ENCODE measurements at places on chromosomes 12 and 14.

GRCh38 chr12:67794161-67794560 lies 145.6 kb downstream of the DYRK2 start:
- no peak for DNase-seq

DNA sequence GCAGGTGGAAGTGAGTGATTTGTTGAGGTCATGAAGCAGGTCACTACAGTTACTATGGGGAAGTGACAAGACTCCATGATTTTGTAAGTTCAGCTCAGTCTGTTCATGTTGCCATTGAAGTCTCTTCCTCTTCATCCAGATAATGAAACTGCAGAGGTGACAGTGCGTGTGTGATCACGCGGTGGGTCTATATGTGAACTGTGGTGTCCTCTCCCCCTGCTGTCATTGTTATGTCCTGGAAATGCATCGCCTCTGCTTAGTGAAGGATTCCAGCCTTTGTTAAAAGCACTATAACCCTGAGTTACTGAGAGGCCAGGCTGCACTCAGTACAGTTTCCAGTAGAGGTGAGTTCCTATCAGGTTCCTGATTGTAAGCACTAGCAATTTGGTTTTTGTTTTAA lies 216.2 kb upstream of the RMST start:
- no peak for DNase-seq

DNA sequence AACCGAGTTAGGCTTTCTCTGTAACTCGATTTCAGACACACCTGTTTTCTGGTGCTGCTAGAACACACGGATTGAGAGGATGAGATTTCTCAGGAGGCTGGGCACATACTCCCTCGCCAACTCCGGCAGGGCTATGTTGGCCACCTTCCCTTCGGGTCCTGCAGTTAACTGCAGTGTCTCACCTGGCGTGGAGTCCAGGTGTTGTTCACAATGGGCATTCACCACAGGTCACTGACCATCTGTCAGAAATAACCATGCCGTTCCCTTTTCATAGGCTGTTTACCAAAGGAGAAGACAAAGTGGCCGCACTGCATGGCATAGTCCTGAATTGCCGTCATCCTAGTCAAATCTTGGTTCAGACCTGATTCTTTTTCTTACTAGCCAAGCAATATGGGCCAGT lies 5.5 kb upstream of the KCNH3 start:
- no peak for DNase-seq

GRCh38 chr12:11787933-11788849 lies 138.7 kb downstream of the ETV6 start:
- DNase-seq, result no peak

GRCh38 chr14:23787436-23787835 lies 151.3 kb downstream of the DHRS2 start:
- no peak for DNase-seq

- peak; percentile 4 for DNase-seq
These were observed 167.4 kb upstream of the HMGA2 start for GRCh38 chr12:65656891-65657351.

- no peak for DNase-seq
These were observed 354.2 kb upstream of the ATP2B1 start for GRCh38 chr12:90062799-90063198.

DNA sequence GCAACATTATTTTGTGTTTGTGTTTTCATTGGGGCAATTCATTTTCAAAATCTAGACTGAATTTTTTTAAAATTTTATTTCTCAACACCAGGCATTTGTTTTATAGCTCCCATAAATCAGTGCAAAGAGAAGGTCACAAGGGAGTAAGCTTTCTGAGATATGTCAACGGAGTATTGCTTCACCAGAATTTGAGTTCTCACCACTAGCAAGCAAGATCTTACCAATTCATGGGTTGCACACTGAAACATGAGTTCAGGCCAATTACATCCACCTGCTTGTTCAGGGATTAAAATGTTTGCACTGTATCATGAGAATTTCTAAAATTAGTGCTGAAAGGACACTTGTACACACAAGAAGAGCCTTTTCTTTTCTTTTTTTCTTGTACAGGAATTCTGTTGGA lies 121.9 kb downstream of the CAND1 start:
- DNase-seq, result no peak

- no peak for DNase-seq
These were observed 76.6 kb upstream of the CEP83 start for GRCh38 chr12:94536040-94536965.

- no peak for DNase-seq
These were observed at the start of gene ARHGEF25 for GRCh38 chr12:57611108-57611826. ARHGEF25 (plus strand) TSS chr12:57611435; CDS start chr12:57611895, 460 bp downstream.

DNA sequence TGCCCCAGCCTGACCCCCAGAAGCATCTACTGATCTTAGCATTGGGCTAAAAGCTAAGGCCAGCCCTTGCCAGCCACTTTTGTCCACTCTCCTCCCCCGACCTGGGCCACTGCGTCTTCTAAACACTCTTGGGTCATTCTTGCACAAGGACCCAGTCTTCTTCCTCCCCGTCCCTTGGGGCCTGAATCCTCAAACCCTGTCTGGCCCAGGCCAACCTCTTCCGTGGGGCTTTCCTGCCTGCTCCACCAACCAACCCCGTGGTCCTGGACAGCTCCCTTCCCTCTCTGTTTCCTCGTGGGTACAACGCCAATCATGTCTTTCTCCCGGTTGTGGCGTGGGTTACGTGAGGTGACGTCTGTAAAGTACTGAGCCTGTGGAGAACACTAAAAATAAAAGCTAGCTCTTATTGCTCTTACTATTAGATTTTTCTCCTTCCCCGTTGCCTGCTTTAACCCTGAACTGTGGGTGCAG lies 21.5 kb downstream of the FAM222A start:
- DNase-seq, result no peak

GRCh38 chr14:65320661-65321308 lies 91.7 kb upstream of the FUT8 start:
- no peak for DNase-seq

- peak; percentile 71 for DNase-seq
These were observed 62.4 kb upstream of the BCL2L14 start for GRCh38 chr12:12008232-12008850.

DNA sequence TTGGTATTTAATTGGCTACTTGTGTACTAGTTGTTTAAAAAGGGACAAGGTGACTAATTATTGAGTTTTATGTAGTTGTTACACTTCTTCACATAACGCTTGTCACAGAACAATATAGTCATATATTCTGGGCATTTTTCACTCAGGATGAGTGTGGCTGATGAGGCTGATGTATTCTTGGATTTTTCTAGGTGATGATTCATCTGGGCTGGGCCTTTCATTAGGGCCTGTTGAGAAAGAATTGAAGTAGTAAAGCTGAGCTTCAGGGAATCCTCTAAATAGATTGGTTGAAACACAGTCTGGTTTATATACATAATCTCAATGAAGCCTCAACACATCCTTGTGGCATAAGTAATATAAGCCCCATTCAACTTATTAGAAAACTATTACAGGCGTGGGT lies 445.7 kb downstream of the DAD1 start:
- DNase-seq, result no peak

GRCh38 chr12:75526655-75527511 lies 15.5 kb upstream of the KRR1 start:
- peak; percentile 20 for DNase-seq

GRCh38 chr14:31578792-31579501 lies 17.7 kb downstream of the NUBPL start:
- no peak for DNase-seq

DNA sequence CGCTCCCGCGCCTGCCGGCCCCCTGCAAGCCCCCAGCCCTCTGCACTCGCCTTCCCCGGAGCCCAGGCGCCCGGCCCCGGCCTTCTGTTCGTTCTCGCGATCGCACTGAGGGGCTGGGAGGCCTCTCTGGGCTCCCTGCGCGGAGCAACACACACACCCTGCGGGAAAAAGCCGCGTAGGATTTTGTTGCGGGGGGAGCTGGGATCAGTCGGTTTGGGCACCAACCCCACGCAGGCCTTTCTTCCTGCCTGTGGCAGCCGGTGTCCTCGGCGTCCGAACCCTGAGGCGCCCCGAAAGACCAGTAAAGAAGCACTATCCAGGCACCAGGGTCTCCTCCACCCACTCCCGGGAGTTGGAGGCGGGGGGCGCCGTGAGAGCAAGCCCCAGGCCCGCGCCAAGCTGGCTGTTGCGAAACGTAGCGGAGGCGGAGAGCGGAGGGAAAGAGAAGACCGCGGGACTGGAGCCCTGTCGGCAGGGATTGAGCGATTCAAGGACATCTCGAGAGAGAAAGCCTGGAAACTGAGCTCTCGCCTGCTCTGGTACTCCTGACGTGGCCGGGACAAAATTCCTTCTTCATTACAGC lies 1.9 kb upstream of the HOXC5 start:
- no peak for DNase-seq

GRCh38 chr12:49327887-49328286 lies 4.8 kb downstream of the TROAP start:
- DNase-seq, result no peak

All from stimulated activated CD4-positive, alpha-beta T cell treated with anti-CD3 and anti-CD28 coated beads, Interleukin-1b, Interleukin-23, amount 100 ng/mL, for 48 hours (primary cell).